ENCODE measurements at places on chromosomes 5 and 9.

GRCh38 chr5:179763215-179763945 is 30.4 kb upstream of the LTC4S start:
- peak; percentile 68 for DNase-seq

DNA sequence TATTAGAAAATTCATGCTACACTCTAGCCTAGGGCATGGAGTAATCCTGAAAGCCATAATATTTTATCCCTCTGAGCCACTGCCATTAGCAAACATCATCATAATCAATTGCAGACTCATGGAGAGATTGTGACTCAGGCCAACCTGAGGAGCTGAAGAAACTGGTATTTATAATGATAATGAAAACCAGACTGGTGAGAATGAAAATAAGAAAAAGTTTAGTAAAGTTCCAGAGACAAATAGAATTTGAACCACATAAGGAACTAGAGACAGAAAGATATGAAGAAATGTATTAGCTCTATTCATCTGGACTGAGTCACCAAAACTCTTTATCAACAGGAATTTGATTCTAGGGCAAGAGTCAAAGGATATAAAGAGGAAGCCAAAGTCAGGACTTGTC is 158.7 kb downstream of the DRD1 start:
- no peak for DNase-seq

GRCh38 chr5:147985608-147986007 is 78.2 kb upstream of the SPINK5 start:
- no peak for DNase-seq

DNA sequence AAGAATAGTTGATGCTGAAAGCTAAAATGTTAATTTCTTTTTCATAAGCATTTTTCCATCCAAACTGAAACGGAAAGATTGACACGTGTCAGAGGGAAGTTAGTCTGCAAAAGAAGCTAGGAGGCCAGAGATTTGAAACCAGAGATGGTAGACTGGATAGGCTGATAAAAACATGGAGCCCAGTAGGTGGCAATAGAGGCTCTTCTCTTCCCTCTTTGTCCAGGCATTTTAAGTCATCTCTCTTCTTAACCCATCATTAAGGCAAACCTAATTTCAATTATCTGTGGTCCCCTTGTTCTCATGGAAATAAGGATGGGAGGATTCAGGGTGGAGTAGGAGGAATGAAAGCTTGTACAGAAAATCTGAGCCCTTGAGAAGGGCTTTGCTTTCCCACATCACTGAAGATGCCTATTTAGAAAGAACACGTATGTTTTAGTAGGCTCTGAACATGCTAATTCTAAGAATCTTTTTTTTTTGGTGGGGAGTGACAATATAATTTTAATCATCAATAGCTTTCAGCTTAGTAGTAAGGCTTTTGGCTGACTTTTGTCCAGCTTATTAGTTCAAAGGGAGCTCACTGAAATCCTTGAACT is 66.6 kb downstream of the ZNF474 start:
- no peak for DNase-seq

GRCh38 chr9:125635888-125636287 is 71.1 kb downstream of the MAPKAP1 start:
- DNase-seq = no peak

GRCh38 chr9:116286297-116286696 is 132.7 kb downstream of the PAPPA start:
- DNase-seq = no peak

DNA sequence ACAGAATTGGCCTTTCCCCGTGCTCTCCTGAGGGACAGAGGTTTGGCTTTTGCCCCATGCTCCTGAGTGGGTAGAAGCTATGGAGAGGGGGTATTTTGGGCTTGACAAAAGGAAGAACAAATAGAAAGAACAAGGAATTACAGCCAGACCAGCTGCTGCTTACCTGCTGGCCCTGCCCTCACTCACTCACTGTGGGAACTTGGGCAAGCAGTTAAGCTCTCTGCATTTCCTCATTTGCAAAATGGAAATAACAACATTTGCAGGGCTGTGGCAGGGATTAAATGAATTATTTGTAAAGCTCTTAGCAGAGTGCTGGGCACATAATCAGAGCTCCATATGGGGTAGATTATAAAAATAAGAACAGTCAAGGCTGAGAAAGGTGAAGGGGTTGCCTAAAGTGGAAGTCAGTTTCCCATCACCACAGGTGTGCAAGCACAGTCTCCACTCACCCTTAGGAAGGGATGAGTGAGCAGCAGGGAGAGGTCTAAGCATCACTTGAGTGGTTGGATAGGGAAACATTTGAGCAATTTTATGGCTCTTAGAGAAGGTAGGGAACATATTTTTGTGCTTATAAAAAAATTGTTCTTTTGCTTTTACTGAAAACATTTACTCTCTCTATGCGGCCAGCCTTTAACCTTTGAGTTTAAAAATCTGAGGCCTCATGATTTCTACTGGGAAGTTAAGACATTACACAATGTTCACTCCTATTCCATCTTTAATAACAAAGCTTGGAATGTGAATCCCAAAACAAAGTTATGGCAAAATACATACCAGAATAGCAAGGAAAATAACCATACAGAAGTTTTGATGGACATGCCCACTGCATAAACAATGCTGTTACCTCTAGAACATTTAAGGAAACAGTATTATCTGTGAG is 42.8 kb upstream of the LHFPL2 start:
- DNase-seq = no peak

- DNase-seq = no peak
These were observed 17.4 kb downstream of the ELOVL7 start for GRCh38 chr5:60826653-60827052.

- no peak for DNase-seq
These were observed 70.0 kb upstream of the GFPT2 start for GRCh38 chr5:180423133-180423532.

DNA sequence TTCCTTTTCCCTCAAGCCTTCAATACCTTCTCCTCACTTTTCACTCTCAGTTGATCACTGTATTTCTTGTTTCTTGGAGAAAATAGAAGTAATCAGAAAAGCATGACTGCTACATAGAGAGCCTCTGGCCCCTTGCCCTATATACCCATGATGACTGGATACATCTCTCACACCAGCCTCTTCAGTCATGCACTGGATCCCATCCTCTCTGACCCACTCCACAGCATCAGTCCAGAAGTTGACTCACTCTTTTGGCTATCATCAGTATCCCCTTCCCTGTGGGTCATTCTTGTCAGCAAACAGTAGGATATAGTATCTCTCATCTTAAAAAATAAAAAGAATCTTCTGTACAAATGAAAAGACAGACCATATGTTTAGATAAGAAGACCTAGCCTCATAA is 32.9 kb downstream of the PTCD2 start:
- no peak for DNase-seq

- DNase-seq = no peak
These were observed 121.4 kb downstream of the NFIB start for GRCh38 chr9:14192556-14192955.

DNA sequence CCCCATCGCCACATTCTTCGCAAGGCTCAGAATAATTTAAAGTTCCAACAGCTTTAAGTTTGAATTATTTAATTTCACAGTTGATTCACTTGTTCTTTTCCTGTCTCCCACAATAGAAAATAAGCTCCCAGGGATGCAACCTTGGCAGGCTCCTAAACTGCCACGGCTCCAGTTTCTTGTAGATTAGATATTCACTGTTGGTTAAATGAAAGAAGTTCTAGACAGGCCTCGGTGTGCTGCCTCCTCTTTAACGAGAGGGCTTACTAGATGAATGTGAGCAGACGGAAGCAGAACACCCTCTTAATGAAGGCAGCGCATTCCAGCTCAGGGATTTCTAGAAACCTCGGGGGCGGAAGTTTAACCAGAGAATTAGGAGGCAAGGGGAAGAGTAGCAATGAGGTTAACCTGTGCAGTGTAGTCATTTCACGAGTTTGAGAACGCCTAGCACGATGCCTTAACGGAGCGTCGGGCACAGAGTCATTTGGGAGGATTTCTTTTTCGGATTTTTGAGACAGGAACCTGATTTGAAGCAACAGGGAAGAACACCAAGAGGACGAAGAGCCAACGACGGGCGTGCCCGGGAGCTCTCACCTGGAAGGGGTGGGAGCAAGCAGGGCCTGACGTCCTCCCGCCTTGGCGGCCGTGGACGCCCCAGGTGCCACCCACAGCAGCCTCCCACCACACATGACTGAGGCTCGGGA is 637 bp upstream of the SMC5 start:
- DNase-seq = peak; percentile 64

- no peak for DNase-seq
These were observed 338.6 kb upstream of the PCSK5 start for GRCh38 chr9:75551861-75552260.

DNA sequence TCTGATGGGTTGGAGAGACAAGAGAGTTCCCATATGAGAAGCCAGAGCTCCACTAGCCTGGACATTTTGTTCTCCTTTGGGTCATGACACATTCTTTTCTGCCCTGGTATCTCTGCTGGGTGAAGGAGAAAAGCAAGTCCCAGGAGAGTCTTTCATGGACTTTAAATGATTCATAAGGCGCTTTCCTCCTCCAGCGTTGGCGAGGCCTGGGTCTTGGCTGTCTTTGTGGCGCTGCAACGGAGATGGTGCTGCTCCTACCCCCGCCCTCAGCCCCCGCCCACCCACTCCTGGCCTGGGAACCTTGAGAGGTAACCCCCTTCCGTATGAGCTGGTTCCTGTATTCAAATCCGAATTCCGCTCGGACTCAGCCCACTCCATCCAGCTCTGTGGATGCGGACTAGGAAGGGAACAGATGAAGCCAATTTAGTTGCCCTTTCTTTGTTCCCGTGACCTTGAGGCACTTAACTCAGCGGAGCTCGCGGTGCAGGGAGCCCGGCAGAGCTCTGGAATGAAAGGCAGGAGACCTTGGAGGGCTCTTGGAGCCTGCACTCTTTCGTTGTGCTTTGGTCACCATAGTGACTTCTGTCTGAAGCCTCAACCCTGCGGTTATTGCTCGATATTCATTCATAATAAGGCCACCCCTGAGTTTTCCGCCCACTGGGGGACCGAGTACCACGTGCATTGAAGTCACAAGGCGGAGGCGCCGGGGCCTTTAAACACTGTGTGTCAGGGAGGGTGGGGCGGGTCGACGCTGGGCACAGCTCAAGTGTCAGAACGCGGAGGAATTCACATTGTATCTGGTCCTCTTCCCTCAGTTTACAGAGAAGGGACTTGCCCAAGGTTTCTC is 14.0 kb upstream of the PWWP2A start:
- DNase-seq = no peak

GRCh38 chr5:150513375-150514309 is 5.7 kb downstream of the NDST1 start:
- DNase-seq = no peak

GRCh38 chr5:132437604-132438266 is 52.8 kb downstream of the IRF1 start:
- no peak for DNase-seq

GRCh38 chr9:6197330-6197729 is 18.3 kb upstream of the IL33 start:
- DNase-seq = no peak

GRCh38 chr9:114501796-114502682 is 3.2 kb downstream of the WHRN start:
- peak; percentile 84 for DNase-seq

DNA sequence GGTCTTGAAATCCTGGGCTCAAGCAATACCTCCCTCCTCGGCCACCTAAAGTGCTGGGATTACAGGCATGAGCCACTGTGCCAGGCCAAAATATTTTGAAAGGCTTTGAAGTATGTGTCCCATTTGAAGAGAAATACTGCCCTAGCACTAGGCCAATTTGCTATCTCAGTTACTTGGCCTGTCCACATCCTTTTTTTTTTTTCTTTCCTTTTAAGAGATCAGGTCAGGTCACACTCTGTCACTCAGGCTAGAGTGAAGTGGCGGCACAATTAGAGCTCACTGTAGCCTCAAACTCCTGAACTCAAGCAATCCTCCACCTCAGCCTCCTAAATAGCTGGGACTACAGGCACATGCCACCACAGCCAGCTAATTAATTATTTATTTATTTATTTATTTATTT is 84.2 kb downstream of the NR6A1 start:
- no peak for DNase-seq

DNA sequence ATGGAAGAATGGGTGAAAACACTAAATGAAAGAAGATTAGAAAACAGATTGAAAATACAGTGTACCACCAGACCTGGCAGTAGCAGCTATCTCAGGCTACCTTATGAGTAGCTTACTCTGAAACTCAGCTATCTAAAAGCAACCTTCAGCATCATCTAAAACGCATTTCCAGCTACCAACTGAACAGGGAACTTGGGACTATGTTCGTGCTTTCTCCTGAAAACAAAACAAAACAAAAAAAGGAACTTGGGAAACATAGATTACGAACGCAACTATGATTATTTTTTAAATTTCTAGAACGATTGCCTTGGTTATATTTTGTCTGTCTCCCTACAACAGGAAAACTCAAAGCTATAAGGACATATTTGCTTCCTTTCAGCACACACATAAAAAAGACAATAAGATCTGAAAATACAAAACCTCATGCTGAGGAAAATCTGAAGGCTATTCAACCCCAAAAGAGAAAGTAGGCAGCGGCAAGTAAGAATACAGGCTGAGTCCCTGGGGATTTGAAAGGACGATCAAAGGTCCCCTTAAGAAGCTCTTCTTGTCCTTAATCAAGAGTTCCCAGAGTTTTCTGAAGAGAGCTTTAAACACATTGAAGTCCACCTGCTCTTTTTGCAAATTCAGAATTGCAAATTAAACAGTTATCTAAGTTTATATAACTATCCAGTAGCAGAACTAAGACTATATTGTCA is 53.4 kb downstream of the OR2K2 start:
- DNase-seq = no peak

GRCh38 chr5:144549580-144549979 is 378.9 kb downstream of the KCTD16 start:
- no peak for DNase-seq

DNA sequence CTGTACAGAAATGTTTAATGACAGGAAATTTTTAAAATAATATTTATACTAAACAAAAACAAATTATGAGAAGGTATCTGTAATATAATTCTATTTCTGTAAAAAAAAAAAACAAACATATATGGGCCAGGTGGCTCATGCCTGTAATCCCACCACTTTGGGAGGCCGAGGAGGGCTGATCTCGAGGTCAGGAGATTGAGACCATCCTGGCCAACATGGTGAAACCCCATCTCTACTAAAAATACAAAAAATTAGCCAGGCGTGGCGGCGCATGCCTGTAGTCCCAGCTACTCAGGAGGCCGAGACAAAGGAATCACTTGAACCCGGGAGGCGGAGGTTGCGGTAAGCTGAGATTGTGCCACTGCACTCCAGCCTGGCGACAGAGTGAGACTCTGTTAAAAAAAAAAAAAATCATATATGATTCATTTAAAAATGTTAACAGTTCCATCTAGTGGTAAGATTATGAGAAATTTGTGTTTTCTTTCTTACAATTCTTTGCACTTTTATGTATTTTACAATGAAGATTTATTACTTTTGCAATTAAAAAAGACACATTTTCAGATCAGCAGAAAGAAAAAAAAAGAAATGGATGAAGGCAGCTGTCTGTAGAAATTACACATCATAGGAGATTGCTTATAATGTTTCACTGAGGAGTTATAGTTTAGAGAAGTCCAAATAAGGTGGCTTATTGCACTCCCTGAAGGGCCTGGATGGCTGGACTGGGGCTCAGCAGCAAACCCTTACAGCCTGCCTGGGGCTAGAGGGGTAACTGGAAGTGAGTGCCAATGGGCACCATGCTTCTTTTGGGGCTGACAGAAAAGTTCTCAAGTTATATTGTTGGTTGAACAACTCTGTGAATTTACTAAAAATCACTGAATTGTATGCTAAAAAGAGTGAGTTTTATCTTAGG is 20.3 kb downstream of the C9orf153 start:
- no peak for DNase-seq

GRCh38 chr5:136079195-136079985 is 50.6 kb downstream of the TGFBI start:
- DNase-seq = no peak

- DNase-seq = no peak
These were observed 61.0 kb upstream of the SPTLC1 start for GRCh38 chr9:92176068-92176799.

GRCh38 chr9:34636791-34637355 is 714 bp downstream of the SIGMAR1 start:
- DNase-seq = no peak
